ENCODE measurements at places on chromosomes 5 and 9.

DNA sequence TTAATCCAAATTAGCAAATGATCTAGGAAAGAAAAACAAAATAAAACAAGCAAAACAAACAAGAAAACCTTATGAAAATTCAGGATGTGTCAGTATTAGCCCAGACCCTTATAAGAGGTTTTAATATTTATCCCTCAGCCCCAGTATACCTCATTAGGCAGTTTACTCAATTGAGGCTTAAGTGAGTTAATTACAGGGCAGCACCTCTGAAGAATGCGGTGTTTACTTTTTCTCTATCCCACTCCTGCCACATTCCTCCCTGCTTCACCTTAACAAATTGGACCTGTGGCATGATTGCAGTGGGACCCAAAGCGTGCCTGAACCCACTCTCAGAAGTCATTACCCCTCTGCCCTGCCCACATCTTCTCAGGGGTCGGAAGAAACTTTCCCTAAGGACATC, 67.1 kb downstream of the SIL1 start:
- no peak for DNase-seq

DNA sequence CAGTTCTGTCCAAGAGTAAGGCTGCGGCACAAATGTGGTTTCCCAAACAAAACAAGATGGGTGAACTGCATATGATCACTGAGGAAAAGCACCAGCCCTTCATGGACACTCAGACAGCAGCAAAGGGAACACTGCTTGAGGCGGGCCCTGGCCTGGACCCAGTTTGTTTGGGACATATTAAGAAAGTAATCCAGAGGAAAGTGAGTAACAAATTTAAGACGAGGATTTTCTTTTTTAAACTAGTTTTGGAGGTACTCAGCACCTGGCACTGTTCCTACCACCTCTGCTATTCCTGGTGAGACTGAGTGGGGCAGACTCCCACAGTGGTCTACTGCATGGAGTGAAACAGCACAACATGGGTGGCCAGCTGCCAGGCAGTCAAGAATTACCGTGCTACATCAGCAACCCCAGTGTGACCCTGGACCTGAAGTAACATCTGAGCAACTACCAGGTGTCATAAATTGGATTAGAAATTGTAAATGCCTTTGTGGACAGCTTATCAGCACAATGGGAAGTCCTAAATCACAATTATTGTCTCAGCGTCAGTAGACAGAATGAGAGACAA, 28.5 kb downstream of the P4HA2 start:
- DNase-seq, result no peak

- DNase-seq, result no peak
Observed at GRCh38 chr9:109014608-109015280, 1.4 kb upstream of the CTNNAL1 start.

DNA sequence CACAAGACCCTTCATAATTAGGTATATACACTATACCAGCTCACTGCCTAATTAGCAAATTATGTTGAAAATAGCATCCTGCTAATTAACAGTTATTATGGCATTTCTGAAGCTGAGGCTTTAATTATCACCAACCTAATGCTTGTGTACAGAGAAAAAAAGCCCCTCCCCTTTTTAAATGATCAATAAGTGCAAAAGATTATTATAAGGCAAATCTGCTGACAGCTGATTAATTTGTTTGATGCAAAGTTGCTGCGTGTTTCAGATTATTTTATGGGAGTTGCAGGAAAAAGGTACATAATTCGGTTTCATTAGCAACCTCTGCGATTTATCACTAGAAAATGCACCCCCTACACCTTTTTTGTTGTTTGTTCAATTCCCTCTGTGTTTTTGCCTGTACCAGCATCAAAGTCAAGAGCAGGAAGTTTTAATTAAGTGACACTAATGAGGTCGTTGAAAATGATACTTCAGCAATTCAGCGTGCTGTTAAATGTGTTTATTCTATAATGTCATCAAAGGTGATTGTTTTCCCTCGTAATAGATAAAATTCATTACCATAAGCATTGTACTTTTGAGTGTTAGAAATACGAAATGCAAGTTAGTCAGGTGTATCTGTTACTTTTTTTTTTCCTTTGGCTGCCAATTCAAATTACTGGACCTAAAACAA, 170.0 kb downstream of the EBF1 start:
- no peak for DNase-seq

DNA sequence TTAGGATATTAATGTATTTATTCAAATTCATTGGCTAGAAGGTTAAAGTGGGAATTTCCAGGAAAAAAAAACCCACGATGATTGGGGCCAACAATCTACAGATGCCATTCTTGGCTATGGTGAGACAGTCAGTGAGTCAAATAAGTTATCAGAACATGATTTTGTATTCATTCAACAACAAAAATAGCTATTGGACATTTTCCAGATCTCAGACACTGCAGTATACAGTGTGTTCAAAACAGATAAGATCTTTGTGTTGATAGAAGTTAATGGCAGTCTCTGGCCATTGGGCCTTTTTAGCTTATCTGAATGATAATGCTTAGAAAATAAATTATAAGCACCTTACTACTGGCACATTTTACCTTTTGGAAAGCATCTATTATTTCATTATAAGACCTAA, 547.7 kb downstream of the MAT2B start:
- no peak for DNase-seq

- no peak for DNase-seq
Observed at GRCh38 chr5:81154725-81155124, 78.4 kb upstream of the CKMT2 start.

DNA sequence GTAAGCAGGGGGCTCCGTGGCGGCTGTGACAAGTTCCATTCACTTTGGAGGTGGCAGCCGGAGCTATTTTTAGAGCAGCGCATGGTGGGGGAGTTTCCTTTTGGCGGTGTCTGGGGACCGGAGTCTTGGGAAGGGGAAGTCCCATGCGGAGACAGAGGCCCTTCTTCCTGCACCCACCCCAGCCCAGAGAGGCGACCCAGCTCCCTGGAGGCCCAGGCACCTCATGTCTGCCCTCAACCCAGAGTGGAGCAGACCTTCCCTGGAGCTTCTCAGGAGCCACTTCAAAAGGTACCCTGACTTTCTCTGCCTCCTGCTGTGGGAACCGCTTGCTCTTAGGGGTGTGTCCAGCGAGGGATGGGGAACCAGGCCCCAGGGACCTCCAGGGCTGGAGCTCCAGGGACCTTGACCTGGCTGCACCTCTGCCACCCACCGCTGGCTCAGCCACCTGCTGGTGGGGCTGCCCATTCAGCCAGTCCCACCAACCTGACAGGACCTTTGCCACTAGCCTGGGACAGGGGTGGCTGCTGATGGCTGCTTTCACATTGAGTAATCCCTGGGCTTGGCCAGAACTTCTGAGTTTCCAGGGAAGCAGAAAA, 34.1 kb downstream of the NEK6 start:
- DNase-seq, result no peak

GRCh38 chr9:109513871-109514270, 15.8 kb upstream of the PTPN3 start:
- DNase-seq, result no peak

DNA sequence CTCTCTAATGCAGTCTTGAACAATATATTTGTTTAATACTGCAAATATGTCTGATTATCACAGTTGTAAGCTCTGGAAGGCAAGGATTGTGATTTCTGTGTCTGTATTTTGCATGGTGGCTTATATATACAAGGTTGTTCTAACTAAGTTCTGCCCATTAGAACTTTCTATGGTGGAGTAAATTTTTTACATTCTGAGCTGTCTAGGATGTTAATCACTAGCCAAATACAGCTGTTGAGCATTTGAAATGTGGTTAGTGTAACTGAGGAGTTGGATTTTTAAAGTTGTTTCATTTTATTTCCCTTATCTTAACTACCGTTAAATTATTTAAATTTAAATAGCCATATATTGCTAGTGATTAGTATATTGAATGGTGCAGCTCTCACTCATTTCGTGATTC, 64.3 kb upstream of the DMRTA1 start:
- no peak for DNase-seq

DNA sequence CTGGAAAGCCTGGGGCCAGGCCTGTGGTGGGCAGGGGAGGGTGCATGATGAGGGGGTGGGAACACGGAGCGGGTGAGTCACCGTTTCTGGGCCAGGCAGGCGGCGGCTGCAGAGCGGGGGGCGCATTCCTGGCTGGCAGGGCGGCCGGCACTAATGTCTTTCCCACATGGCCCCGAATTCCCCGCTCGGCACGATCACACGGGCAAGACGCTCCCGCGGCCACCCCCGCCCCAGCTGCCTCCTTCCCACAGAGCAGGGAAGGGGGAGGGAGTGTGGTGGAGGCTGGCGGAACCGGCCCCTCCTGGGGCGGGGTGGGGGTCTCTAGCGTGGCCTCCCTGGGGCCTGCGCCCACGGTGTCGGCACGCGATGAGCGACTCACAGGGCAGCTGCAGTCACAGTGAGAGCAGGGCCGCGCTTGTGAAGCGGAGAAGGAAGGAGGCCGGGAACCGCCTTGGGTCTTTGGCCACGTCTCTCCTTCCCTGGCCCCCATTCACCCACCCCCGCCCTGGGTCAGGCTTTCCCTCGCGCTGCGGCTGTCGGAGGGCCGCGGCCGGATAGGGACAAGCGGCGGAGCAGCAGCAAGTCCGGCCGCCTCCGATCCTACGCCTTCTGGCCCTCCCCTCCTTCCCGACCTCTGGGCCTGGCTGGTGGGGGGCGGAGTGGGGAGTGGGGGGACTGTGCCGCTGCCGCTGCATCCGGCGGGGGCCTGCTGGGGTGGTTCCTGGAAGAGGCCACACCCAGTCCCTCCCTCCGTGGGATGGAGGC, 48.9 kb downstream of the CXXC5 start:
- DNase-seq, result no peak

GRCh38 chr9:18726546-18726945, 252.6 kb downstream of the ADAMTSL1 start:
- no peak for DNase-seq

DNA sequence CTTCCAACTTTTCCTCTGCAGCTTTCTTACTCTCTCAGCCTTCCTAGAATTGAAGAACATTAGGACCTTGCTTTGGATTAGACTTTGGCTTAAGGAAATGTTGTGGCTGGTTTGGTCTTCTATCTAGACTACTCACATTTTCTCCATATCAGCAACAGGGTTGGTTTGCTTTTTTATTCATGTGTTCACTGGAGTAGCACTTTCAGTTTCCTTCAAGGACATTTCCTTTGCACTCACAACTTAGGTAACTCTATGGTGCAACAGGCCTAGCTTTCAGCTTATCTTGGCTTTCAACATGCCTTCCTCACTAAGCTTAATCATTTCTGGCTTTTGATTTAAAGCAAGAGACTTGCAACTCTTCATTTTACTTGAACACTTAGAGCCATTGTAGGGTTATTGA, 153.1 kb downstream of the CCDC192 start:
- DNase-seq, result no peak

- DNase-seq, result no peak
Observed at GRCh38 chr9:81195206-81195605, 494.1 kb downstream of the TLE1 start.

DNA sequence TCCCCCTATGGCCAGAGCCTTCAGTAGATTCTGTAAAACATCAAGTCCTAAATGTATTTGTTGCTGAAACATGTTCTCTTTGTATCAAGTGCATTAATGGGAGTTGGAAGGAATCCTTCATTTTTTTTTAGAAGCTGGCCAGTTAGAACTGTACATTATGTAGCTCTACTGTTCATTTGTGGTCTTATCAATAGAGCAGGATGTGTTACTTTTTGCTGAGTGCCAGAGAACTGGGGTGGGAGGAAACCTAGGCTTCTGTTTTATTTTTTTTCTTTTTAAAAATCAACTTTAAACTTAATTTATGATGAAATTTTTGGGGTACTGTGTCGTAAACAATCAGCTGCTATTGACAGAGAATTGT, 5.1 kb downstream of the PIP5K1B start:
- DNase-seq, result no peak

DNA sequence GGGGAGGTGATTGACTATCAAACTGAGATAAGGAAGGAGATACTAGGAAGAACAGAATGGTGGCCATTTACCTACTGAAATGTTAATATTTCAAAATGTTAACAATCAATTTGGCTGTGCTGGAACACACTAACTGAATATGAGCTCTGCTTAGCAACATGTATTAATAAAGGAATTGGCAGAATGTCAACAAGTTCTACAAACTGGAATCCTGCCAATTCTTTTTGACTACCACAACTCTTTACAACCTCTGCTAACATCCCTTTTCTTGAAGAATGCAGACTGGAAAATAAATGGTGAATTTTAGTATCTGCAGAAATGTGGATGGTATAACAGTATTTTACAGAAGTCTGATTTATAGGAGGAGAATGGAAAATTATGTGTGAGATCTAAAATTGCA, 446.4 kb downstream of the ISL1 start:
- DNase-seq, result no peak

- DNase-seq, result no peak
Observed at GRCh38 chr9:107153336-107153735, 129.7 kb upstream of the RAD23B start.

- DNase-seq, result no peak
Observed at GRCh38 chr9:107650321-107650720, 160.8 kb upstream of the KLF4 start.

GRCh38 chr9:96122282-96122681, 179.7 kb downstream of the HSD17B3 start:
- no peak for DNase-seq

- DNase-seq, result no peak
Observed at GRCh38 chr5:177957241-177957640, 38.8 kb downstream of the PROP1 start.

- DNase-seq, result no peak
Observed at GRCh38 chr5:153983885-153984284, 54.8 kb downstream of the FAM114A2 start.

- no peak for DNase-seq
Observed at GRCh38 chr5:151107084-151107483, 26.2 kb upstream of the TNIP1 start.

DNA sequence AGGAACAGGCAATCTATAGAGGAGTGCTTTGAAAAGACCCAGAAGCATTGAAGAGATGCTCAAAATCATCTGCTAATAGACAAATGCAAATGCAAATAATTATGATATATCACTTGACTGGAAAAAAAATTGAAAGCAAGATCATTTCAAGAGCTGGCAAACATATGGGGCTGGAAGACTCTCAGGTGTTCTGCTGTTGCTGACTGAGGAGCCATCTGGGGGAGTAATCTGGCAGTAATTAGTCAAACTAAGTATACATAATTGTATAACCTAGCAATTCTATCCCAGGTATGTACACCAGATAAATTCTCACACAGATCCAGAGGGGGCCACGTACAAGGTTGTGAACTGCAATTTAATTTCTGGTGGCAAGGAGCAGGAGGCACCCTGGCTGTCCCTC, 4.6 kb upstream of the HMHB1 start:
- DNase-seq, result no peak

- no peak for DNase-seq
Observed at GRCh38 chr5:120769312-120769872, 305.3 kb downstream of the PRR16 start.

- no peak for DNase-seq
Observed at GRCh38 chr9:84542554-84542953, 127.0 kb upstream of the NTRK2 start.
